ENCODE measurements at places on chromosomes 7 and 10. TPM values are rescaled to one million over a fixed set of nuclear protein-coding genes. Genes with fewer than 3 reads are reported as not detected.

DNA sequence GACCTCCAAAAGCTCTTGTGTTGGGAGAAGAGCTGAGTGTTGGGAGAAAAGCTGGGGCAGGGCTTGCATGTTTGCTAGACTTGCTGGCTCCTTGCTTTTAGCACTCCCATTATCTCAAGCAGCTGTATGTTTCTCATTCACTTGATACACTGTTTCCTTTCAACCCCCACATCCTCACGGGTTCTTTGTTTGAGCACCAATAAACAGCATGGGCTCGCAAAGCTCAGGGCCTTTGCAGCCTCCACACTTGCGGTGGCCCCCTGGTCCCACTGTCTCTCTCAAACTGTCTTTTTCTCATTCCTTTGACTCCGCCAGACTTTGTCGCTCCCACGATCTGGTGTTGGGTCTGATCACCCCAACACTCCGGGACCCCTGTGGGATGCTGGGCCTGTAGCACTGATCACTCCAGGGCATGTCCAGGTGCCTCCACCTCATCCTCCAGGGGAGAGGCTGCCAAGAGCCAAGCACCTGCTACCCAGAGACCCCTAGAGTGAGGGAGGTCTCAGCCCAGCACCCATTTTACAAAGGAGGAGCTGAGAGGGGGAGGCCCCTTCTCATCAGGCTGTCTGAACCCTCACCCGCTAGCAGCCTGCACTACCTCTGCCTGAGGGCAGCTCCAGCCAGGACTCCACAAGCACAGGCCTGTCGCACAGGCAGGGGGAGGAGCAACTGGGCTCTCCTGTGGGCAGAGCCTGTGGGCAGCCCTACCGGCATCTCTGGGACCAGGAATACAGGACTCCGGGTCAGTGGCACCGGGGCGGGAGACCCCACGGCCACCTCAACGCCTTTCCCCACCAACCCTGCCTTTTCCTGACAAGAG, 49.1 kb upstream of the MSMB start:
- no peaks in the 10 kb centered on the region for H3K36me3 ChIP-seq
- no peak overlapping the region for H3K27ac ChIP-seq
- no peak overlapping the region for H3K4me3 ChIP-seq
- H3K4me1 ChIP-seq: no peaks in the 10 kb centered on the region
- DNase-seq: no peak

- no peaks in the 10 kb centered on the region for H3K36me3 ChIP-seq
- H3K4me3 ChIP-seq: no peak overlapping the region
- H3K27me3 ChIP-seq: no peaks in the 10 kb centered on the region
- DNase-seq: no peak
These were observed 46.5 kb downstream of the FAM171A1 start for GRCh38 chr10:15324611-15325010.

GRCh38 chr10:129968020-129968852, 4.2 kb upstream of the EBF3 start:
- no peak overlapping the region for H3K27ac ChIP-seq
- H3K36me3 ChIP-seq: no peaks in the 10 kb centered on the region
- no peaks in the 10 kb centered on the region for H3K4me1 ChIP-seq
- no peak for DNase-seq

- no peaks in the 10 kb centered on the region for H3K36me3 ChIP-seq
- H3K4me1 ChIP-seq: no peaks in the 10 kb centered on the region
- peak overlapping the region; percentile 17 for H3K27ac ChIP-seq
- no peak overlapping the region for H3K4me3 ChIP-seq
- DNase-seq: peak; percentile 55
- H3K27me3 ChIP-seq: no peaks in the 10 kb centered on the region
These were observed 120.1 kb downstream of the PTPN20 start for GRCh38 chr10:47031211-47031900.

DNA sequence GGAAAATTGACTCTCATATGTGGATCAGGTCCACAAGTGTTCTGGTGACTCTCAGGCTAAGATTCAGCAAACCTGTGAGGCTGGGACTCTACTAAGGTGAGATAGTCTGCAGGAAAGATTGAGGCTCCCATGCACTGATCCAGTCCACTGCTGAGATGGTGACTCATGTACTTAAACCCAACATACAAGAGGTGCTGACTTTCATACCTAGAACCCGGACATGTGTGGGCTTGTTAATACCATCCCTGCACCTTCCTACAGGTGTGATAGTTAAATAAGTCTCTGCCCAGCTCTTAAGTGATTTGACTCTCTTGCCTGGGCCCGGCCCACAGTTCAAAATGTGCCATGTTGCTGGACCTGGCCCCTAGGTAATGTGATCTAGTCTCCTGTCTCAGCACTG, 27.1 kb upstream of the ZNF107 start:
- H3K4me1 ChIP-seq: no peaks in the 10 kb centered on the region
- no peak for DNase-seq
- no peaks in the 10 kb centered on the region for H3K27me3 ChIP-seq
- H3K27ac ChIP-seq: no peak overlapping the region
- H3K36me3 ChIP-seq: no peaks in the 10 kb centered on the region

DNA sequence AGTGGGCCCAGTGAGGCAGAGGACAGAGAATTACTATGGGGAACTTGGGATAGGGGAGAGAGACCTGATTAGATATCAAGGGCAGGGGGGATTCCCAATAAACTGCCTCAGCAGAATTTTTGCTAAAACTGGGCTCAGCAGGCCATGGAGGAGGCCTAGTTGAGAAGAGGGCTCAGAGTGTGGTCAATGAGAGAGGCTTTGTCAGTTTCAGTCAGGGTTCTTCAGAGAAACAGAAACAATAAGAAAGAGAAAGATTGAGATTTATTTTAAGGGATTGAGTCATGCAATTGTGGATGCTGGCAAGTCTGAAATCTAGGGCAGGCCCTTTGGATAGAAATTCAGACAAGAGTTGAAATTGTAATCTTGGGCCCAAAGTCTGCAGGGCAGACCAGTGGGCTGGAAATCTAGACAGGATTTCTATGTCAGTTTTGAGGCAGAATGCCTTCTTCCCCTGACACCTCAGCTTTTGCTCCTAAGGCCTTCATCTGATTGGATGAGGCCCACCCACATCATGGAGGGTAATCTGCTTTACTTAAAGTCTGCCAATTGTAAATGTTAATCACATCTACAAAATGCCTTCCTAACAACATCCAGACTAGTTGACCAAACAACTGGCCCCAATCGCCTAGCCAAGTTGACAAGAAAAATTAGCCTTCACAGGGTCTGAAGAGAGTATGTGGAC, 33.5 kb upstream of the CCSER2 start:
- no peaks in the 10 kb centered on the region for H3K4me1 ChIP-seq
- no peak for DNase-seq
- no peak overlapping the region for H3K4me3 ChIP-seq
- H3K36me3 ChIP-seq: no peaks in the 10 kb centered on the region

DNA sequence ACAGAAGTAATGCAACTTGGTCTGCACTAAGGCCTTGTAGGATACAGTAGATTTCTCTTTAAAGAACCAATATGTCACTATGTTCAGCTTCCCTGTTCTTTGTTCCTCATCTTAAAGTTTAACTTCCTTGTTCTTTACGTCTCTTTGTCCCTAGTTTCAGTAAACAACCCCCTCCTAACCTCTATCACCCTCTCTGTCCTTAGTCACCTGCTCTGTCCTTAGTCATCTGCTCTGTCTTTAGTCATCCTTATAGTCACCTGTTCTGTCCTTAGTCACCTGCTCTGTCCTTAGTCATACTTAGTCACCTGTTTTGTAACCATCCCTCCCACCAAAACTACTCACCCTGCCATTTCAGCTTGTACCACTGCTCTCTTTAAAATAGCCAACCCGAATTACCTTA, 144.6 kb upstream of the TMEM106B start:
- H3K36me3 ChIP-seq: no peaks in the 10 kb centered on the region
- no peak overlapping the region for H3K4me3 ChIP-seq
- no peaks in the 10 kb centered on the region for H3K4me1 ChIP-seq
- H3K27me3 ChIP-seq: no peaks in the 10 kb centered on the region
- DNase-seq: no peak

GRID1 gene
- total RNA-seq: 0.67 TPM

ZNRF2 gene
- 7.6 TPM for total RNA-seq

OR2A12 gene
- not detected for total RNA-seq

IRF5 gene
- total RNA-seq: 2.7 TPM
